AG20443 (cell line): ENCODE measurements at places on chromosomes 4 and X.

- peak; percentile 16 for DNase-seq
Observed at GRCh38 chr4:142043509-142043908, 407.1 kb downstream of the IL15 start.

- no peak for DNase-seq
Observed at GRCh38 chrX:32451954-32452695, 759.2 kb downstream of the DMD start.

- DNase-seq = no peak
Observed at GRCh38 chr4:119010909-119011606, 122.4 kb downstream of the SYNPO2 start.

- DNase-seq = no peak
Observed at GRCh38 chr4:43898836-43899235, 549.8 kb downstream of the KCTD8 start.

- no peak for DNase-seq
Observed at GRCh38 chr4:8220661-8221450, 21.8 kb downstream of the SH3TC1 start.

- DNase-seq = no peak
Observed at GRCh38 chr4:3223956-3224748, 24.8 kb upstream of the MSANTD1 start.

DNA sequence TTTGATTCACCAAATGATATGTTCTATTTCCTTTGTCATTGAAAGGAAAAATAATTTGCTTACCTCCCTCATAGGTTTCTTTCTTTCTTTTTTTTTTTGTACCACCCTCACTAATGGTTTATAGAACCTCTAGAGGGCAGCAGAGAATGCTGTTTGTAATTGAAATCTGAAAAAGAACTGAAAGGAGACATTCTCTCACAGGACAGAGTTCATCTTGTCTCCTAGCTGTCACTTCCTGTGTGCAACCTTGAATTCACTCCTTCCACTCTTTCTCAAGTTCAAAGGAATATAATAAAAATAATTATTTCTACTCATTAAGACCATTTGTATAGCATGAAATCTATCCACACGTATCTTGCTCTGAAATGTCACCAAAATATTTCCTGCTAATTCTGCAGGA, 51.0 kb downstream of the GUCY1B1 start:
- peak; percentile 67 for DNase-seq

DNA sequence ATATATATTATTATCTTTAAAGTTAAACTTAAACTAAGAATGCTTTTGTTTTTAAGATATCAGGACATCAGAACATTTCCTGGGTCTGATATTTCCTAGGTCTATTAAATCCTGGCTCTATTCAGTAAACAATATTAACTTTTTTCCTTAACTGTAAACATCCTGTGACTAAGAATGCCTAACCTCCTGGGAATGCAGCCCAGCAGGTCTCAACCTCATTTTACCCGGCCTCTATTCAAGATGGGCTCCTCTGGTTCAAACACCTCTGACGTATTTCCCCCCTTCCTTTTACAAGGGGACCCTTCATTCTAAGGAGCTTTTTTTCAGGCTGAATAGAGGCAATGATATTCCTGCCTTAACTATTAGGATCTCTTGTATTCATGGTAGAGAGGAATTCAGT, 35.8 kb upstream of the DYNLT3 start:
- DNase-seq = no peak

DNA sequence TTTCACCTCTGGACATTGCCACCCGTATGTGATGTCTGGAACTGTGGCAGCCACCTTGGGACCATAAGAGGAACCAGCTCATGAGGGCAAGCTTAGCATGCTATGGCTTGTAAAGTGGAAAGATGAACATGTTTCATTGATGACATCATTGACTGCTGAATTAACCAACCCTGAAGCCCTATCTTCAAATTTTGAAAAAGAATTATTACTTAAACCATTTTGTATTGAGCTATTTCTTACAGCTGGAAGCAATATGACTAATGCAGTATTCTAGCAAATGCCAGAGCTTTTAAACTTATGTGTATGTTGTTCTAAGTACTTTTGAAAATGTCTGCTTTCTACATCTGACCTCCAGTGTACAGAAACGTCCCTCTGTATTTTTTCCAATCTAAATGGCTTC, 18.1 kb downstream of the GUCY2F start:
- no peak for DNase-seq

DNA sequence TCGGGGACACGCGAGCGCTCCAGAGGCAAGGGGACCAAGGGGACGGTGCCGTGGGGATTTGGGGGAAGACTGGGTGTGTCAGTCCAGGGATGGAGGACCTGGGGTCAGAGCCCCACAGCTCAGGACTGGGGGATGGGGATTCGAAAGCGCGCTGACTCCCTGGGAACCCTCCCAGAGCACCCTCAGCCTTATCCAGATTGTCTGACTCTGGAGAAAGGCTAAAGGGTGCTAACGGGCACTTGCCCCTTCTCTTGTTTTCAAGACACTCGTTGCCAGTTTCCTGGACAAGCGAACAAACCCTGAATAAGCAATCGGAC, 1.1 kb downstream of the DOCK11 start:
- no peak for DNase-seq

DNA sequence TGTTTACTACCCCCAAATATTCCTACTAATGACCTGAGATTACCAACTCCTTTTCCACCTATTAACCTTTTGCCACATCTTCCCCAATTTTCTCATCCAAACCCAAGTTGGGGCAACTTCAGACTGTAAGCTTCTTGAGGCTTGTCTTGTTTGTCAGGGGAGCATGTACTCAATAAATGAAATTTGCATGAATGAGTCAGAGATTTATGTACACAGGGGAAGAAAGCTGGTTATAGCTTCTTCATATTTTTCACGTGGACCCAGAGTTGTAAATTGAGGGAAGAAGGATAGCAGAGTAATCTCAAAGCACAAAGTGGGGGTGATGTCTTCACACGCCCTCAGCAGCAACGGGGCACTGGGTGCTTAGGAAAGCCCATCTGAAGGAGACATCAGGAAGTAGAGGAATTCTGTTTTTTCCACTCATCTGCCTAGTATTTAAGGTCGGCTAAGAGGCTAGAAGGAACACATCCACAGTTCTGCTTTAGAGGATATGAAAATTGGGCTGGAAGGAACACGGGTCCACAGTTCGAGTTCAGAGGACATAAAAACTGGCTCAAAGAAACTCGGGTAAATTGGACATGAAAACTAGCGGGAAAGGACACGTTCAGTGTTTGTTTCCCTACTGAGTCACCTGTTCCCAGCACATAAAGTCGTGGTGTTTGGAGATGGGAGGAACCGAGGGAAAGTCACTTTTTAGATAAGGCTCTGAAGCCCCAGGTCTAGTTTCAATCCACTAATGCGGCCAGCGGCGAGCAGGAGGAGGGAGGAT, 696 bp upstream of the CA5B start:
- no peak for DNase-seq

DNA sequence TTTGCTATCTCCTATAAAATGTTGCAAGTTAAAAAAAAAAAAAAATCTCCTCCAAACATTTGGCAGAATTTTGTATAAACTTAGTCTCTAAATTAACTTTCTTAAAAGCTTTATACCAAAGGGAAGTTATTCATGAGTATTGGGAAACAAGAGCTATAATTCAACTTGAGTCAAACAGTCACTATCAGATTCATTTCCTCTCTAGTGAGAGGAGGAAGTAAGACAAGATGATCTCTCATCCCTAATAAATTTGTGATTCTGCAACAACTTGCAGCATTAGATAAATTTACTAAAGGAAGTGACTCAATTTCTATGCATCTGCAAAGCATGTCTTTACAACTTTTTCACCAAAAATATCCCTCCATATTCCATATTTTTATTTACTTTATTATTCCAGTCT, 135.4 kb upstream of the GNPDA2 start:
- DNase-seq = no peak

GRCh38 chrX:13283950-13284546, 35.8 kb downstream of the ATXN3L start:
- peak; percentile 40 for DNase-seq

GRCh38 chrX:120468825-120469525, at the start of gene LAMP2:
LAMP2 (minus strand) TSS chrX:120469296; CDS start chrX:120469169, 127 bp downstream.
- DNase-seq = peak; percentile 89

- DNase-seq = peak; percentile 44
Observed at GRCh38 chrX:12975991-12976558, 1.2 kb downstream of the TMSB4X start.

GRCh38 chr4:11223311-11223710, 205.4 kb downstream of the HS3ST1 start:
- no peak for DNase-seq

DNA sequence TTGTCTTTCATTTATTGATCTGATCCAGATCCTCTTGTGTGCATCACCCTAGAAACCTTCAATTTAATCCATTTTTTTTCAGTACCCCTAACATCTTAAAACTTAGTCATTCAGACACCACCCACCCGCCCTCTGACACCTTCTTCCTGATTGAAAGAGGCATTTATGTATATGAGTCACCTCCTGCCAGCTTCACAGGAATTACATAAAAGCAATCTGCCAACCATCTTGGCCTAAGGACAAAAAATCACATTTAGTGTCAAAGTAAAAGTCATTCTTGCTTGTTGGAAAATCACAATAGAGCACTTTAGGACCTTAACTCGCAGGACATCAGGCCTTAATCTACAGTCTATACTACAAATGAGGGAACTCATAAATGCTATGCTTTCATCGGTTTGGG, 52.1 kb downstream of the NDST3 start:
- DNase-seq = peak; percentile 9

GRCh38 chr4:89411539-89412309, 104.1 kb upstream of the GPRIN3 start:
- no peak for DNase-seq

DNA sequence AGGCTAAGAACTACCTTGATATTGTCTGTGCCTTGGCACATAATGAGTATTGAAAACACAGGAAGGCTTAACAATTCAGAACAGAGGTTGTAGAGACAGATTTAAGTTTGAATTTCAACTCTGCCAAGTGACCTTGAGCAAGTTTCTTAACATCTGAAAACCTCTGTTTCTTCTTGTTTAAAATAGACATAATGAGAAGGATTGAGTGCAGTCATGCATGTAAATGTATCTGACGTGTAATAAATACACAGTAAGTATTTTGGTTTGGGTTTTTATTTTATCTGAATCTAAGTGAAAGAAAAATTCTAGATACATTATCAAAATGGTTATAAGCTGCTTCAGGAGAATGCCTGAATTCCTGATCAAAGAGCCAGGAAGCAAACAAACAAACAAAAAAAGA, 111.9 kb downstream of the ANXA5 start:
- DNase-seq = no peak

GRCh38 chr4:99714179-99714578, 56.6 kb upstream of the C4orf54 start:
- DNase-seq = no peak

GRCh38 chrX:111164728-111165127, 68.7 kb downstream of the PAK3 start:
- DNase-seq = peak; percentile 7
